ENCODE measurements at places on chromosomes 6 and 20.

- DNase-seq, result no peak
These were observed 58.9 kb upstream of the OPRM1 start for GRCh38 chr6:153980171-153980570.

DNA sequence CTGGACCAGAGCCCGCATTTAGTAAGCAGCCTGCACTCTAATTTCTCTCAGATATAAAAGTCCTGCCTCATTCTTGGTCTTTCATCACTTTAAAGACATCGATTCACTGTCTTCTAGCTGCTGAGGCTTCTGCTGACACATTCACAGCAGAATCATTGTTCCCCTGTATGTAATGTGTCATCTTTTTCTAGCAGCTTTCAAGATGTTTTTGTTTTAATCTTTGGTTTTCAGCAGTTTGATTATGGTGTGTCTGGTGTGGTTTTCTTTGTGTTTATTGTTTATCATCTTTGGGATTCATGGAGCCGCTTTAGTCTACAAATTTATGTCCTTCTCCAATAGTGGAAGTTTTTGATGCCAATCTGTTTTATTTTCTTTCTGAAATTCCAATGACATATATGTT lies 157.3 kb upstream of the STMND1 start:
- no peak for DNase-seq

DNA sequence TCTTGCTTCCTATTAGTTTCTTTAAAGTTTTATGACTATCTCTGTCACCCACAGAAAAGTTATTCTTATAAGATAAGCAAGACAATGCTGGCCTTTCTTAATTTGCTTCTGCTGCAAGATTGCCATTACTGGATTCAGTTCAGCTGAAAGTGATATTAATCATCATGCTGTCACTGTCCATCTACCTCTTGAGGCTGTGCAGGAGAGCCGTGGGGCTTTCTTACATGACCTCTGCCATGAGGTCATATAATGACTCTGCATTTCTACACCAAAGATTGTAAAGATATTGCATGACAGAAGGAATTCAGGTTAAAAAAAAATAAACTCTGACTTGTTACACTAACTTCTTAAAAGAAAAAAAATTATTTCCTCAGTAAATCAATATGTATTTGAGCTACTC lies 106.9 kb downstream of the TRDN start:
- DNase-seq, result no peak

DNA sequence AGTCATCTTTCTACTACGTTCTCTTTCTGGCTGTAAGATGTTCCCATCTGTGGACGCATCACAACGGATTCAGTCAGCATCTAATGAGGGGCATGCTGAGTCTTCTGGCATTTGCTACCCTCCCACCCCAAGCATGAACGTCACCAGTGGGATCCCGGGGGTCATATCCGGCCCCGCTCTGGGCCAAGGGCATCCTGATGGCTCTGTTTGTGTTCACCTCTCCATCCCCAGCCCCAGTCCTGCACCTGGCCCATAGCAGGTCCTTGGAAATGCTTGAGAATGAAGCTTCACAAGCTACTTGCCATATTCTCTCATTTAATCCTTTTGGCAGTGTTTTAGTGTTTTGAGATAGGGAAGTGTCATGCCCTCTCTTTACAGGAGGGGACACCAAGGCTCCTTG lies 14.9 kb downstream of the APCDD1L start:
- no peak for DNase-seq

- DNase-seq, result peak; percentile 66
These were observed 87.3 kb downstream of the SCML4 start for GRCh38 chr6:107736713-107737396.

DNA sequence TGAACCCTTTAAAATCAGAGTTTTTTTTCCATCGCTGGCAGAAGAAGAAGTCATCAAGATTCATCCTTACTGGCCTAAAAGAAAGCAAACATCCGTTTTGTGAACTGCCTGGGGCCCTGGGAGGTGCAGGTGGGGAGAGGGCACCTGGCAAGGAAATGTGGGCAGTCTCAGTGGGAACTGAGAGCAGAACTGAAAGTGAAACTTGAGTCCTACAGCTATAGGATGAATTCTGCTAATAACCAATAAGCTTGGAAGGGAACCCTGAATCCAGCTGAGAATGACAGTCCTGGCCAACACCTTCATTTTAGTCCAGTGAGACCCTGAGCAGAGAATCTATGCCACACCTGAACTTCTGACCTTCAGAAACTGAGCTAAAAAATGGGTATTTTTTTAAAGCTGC lies 130.1 kb upstream of the ASCC3 start:
- peak; percentile 17 for DNase-seq

DNA sequence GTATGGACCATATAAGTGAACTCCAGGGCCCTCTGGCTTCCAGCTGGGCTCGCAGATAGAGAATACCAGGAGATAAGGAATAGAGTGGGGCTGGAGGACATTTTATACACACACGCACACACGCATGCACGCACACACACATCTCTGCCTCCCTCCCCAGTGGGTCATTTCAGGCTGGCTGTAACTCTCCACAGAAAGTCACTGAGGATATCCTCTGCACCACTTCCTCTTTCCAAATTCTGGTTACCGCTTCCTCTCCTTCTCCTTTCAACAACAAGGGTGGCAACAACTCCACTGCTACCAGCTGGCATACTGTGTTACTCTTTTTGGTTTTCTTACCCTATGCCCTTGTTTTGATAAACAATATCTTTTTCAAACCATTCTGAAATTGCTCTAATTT lies 280.2 kb downstream of the COL12A1 start:
- no peak for DNase-seq

- no peak for DNase-seq
These were observed 9.1 kb downstream of the MAPK13 start for GRCh38 chr6:36139431-36139830.

DNA sequence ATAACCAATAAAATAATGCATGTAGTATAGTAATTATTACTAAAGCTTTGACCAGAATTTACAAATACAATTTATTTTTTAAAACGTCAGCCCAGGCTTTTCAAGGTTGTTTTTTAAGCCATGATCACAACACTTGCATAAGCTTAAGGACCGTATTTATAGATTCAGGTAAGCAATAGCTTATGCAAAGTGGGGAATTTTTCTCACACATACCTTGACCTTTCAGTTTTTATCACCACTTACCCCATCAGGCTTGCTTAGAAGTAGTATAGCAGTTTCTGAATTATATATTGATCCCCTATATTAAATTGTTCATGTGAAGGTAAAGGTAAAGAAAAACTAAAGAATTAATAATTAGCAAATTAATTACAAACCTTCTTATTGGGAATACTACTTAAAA lies 232.3 kb upstream of the FKBP1C start:
- DNase-seq, result no peak

- DNase-seq, result no peak
These were observed 82.6 kb downstream of the EPB41L2 start for GRCh38 chr6:130980310-130981032.

- DNase-seq, result no peak
These were observed 76.4 kb downstream of the TRAM2 start for GRCh38 chr6:52500238-52501129.

DNA sequence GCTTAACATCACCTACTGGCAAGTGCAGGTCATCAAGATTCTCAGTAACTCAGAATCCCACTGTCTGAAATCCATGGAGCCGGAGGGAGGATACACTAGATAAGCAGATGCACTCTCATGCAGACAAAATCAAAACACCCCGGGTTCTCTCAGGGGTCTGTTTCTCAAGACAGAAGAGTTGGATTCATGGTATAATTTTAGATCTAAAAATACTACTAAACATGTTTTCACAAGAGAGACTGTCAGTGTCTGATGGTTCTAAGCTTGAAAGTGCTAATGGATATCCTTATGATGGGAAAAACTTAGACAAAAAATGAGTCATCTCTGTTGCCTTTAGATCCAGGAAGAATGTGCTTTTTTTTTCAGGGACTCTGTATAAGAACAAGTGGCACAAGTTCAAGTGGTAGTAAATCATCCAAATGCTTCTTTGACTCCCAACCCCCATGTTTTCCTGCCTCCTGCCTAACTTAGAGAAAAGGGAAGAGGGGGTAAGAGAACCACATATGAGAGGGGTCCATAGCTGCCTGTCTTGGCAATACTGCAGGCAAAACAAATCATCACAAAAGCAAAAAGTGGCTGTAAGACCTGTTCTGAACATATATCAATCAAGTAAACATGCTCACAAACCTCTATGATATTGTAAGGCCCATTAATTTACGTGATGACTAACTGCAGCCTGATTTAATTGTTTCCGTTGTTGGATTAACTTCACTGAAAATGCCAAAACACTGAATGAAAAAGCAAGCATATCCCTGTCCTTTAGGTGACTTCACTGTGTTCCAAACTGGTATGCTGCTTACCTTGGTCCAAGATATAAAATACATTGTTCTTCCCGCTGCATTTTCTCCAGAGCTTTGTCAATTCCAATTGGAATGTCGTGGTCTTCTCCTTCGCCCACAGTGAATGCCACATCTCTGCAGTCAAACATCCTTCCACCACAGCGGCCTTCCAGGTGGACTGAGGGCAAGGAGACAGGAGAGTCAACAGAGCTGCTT lies 84.0 kb upstream of the TULP1 start:
- DNase-seq, result no peak

DNA sequence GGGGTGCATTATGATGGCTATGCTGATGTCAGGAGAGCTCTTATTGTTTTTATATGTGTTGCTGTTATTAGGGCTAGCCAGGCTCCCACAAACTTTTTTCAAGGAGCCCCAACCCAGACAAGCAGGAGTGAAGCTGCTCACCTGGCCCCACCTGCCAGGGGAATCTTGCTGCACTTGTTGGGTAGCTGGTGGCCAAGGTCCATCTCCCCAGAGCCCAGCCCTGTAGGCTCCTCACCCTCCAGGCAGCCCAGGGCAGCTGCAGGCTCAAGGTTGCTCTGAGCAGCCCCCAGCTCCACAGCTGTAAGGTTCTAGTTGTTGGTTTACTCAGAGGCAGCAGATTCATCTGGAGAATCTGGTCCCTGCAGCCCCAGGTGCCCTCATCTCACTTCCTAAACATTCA lies 46.8 kb upstream of the SIRPA start:
- no peak for DNase-seq

- no peak for DNase-seq
These were observed 1.3 kb upstream of the SLC17A1 start for GRCh38 chr6:25833136-25833535.

DNA sequence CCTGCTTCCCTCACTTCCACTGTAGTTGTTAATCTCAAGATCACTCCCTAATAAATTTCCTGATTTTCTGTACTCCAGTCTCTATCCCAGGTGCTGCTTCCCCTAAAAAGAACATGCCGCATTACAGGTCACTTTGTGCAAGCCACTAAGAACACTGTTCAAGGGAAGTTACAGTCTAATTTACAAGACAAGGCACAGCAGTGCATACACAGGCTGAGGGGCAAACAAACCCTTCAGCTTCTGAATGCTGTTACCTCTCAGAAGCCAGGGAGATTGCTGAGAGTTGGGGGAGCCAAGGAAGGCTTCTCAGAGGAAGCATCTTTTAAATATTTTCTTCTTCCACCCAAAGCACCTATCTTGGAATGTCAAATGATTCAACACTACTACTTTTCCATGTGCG lies 445.3 kb upstream of the FLRT3 start:
- DNase-seq, result no peak

DNA sequence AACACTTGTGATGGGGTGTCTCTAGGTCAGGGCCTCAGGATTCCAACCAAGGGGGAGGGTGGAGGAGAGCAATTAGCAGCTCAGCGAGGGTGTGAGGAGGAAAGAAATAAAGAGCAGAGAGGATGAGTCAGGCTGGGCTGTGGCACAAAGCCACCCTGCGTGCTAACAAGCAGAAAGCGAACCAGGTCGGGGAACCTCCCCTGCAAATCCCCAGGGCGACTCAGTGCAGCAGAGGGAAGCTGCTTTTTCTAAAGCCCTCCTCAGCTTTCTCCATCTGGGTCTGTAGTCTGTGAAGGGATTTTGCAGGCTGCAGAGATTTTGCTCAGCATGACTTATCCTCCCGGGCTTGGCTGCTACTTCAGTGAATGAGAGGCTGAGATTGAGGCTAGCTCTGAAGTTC lies 6.6 kb upstream of the SPO11 start:
- no peak for DNase-seq

GRCh38 chr20:41357424-41358163 lies 9.0 kb downstream of the EMILIN3 start:
- no peak for DNase-seq

DNA sequence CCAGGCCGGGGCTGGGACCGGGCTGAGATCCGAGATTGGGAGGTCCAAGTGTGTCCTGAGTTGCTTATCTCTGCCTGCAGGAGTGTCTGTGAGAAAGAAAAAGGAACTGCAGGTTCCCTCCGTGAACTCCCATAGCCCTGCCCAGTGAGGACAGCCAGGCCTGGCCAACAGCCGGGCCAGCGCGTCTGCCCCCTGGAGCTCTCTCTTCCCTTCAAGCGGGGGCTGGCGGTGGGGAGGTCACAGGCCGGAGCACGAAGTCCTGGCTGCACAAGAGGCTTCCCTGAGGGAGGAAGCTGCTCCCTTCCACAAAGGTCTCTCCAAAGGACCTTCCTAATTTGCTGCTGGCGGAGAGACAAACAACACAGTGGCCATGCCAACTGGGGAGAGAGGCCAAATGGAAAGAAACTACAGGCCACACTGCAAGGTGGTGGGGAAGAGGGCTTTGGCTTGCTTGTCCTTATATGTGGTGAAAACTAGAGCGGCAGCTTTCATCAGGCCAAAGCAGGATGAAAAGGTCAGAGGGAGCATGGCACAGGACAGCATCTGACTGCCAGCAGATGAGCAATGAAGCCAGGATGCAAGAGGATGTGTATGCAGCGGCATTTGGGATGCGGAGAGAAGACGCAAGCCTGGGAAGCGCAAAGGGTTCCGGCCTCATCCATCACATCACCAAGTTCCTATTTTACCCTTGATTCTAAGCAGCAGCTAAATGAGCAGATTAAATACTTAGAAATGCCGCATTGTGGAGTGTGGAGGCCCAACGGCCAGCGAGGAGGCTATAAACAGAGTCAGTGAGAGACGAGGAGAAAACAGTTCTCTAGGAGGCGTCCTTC lies 260.0 kb downstream of the ERMARD start:
- no peak for DNase-seq

DNA sequence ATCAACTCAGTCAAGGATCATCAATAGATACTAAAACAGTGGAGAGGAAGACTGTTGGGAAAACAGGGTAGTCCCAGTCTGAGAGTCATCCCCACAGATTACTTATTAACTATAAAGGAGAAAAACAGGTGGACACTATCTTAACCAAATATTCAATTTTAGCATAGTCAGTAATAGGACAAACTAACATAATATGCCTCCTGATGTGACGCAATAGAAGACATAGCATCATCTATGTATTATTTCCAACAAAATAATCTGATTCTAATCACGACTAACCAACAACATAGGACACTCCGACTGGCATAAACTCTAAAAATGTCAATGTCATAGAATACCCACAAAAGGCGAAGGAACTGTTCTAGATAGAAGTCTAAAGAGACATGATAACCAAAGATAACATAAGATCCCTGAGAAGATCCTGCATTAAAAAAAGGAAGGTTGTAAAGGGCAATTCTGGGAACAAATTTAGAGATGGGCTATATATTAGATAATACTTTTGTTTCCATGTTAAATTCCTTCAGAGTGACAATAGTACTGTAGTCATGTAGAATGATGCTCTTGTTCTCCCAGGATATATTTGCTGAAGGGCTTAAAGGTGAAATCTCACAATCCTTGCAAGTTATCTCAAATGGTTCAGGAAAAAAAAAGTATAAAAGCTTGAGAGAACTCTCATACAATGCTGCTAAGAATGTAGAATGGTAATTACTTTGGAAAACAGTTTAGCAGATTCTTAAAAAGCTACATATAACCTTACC lies 28.9 kb downstream of the ILRUN start:
- no peak for DNase-seq
